Stimulated activated CD8-positive, alpha-beta memory T cell treated with anti-CD3 and anti-CD28 coated beads, Interleukin-12 subunit alpha, Interleukin-12 subunit beta, amount 100 ng/mL, for 4 hours (primary cell): ENCODE measurements at places on chromosomes 2 and 18.

DNA sequence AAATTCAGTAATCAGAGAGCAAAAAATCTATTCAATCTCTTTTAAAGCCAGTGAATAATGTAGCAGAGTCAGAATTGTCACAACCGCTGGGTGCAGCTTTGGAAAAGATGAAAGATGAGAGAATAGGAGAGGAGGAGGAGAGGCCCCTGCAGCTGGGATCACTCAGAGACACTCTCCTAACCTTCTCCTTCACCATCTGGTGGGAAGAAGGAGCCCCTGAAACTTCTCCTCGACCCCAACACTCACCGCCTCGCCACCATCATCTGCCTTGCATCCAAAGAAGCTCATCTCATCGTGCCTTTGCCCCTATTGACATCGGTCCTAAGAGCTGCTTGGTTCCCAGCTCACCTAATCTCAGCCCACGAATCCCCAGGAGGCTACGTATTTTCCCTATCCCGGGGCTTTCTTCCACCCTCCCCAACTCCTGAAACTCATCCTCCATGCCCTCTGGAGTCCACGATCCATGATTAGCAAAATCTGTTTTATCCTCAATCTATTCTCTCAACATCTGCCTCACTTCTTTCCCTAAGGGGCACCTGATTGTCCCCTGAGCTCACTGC is 58.5 kb downstream of the PKDCC start:
- DNase-seq: no peak

DNA sequence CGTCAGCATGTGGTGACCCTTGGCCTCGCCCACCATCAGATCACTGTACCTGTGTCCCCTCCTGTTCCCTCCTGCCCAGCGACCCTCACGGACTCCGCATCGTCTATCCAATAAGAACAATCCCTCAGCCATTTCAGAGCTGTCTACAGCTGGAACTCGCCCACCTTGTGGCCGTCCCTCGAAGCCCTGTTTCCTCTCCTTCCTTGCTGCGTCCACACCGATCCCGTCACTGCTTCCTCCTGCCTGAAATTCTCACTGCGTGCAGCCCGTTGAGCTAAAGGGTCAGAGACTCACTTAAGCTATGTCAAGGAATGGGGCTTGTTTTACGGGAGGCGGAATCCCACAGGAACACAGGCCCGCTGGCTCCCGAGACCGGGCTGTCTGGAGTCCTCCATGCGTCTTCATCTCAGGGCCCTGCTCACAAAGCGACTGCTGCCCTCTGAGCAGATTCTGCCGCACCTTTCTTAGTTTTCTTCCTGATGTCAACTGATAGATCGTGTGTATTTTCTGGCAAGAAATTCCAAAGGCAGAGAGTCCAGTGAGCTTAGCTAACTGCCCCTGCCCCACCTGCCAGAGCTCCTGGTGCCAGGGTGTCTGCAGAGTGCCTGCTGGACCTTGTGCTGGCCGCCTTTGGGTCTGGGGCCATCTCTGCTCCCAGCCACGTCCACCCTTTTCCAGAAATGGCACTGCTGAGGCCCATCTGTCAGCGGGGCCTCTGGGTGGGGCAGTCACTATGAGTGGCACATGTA is 35.3 kb downstream of the KLHL29 start:
- no peak for DNase-seq

DNA sequence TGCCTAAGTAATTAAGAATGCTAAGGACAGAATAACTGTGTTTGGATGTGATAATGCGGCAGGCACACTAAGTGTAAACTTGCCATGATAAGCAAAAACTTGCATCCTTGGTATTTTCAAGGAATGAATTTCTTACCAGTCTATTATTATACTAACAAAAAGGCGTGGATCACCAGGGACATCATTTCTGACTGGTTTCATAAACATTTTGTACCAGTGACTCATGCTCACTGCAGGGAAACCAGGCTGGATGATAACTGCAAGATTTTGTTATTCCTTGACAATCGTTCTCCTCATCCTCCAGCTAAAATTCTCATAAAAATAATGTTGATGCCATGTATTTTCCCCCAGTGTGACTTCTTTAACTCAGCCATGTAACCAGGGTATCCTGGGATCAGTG is 289.5 kb downstream of the CDCA7 start:
- DNase-seq: no peak

- peak; percentile 43 for DNase-seq
These were observed 18.3 kb upstream of the SLC35F6 start for GRCh38 chr2:26745609-26746327.

DNA sequence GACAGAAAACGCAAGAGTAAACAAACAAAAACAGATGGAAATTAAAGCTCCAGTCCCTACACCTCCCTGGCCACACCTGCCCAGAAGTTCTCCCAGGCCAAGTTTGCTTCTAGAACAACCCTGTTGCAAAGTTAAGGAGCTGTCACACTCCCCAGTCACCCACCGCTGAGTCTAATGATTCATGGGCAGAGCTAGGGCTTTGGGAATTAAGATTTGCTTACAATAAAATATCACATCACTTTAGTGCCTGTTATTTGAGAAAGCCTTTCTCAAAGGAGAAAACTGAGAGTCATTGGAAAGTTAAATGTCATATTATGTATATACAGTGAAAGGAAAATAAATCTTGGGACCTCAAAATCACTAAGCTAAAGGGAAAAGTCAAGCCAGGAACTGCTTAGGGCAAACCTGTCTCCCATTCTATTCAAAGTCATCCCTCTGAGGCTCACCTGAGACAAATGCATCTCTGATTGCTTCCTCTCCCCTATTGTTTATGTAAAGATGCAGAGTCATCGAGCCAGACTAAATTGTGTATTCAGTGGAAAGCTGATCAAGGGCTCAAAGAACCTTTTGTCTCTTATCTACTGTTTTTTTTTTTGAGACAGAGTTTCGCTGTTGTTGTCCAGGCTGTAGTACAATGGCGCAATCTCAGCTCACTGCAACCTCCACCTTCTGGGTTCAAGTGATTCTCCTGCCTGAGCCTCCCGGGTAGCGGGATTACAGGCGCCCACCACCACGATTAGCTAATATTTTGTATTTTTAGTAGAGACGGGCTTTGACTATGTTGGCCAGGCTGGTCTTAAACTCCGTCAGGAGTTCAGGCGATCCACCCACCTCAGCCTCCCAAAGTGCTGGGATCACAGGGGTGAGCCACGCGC is 2.8 kb downstream of the CRYGB start:
- DNase-seq: no peak

GRCh38 chr2:233672886-233673285 is 1.2 kb downstream of the UGT1A9 start:
- DNase-seq: no peak

DNA sequence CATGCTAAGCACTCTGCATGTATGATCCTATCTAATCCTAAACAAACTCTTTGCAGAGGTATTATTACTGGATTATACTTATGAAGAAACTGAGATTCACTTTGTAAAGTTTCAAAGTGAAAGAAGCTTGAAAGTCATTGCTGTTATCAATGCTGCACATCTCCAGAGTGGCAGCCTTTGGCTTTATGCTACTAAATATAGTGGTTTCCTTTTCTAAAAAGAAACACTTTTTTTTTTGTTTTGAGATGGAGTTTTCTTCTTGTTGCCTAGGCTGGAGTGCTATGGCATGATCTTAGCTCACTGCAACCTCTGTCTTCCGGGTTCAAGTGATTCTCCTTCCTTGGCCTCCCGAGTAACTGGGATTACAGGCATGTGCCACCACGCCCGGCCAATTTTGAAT is 114.9 kb upstream of the RAB27B start:
- no peak for DNase-seq

DNA sequence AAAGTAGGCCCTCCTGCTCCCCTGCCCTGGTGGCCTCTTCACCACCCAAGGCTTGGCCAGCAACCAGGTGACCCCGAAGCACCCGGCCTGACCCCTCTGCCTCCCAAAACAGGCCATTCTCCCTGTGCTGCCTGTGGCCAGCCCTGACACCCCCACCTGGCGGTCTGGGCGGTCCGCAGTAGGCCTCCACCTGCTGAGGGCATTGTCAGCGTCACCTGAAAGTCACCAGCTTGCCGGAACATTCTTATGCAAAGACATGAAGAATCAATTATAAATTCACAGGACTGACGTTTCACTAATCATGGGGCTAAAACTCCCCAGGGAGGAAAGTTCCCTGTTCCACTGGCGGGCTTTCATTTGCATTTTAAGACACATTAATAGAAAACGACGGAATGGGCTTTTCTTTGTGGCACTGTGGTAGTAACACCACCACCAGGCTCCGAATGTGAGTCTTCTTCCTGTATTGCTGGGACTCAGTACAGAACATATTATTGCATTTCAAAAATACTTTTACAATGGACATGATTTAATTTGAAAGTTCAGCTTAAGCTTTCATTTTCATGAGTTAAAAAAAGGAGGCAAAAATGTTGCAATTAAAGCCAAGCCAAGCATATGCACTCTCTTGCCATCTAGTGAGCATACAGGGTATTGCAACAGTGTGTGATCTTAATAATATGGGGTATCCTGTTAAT is 57.4 kb downstream of the ADI1 start:
- no peak for DNase-seq

DNA sequence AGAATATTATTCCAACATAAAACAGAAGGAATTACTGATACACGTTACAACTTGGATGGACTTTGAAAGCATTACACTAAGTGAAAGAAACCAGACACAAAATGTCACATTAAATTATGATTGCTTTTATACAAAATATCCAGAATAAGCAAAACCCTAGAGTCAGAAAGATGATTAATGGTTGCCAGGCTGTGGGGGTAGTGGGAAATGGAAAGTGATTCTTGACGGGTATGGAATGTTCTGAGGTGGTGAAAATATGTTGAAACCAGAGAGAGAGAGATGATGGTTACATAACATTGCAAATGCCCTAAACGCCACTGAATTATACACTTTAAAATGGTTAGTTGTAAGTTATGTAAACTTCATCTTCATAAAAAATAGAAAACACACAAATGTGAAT is 1057.2 kb upstream of the TMEFF2 start:
- no peak for DNase-seq

- no peak for DNase-seq
These were observed 25.8 kb downstream of the SANBR start for GRCh38 chr2:61091485-61091884.

GRCh38 chr2:54983345-54984220 is 66.7 kb downstream of the RTN4 start:
- no peak for DNase-seq

GRCh38 chr2:205188239-205189138 is 493.8 kb upstream of the NRP2 start:
- DNase-seq: no peak
